ENCODE measurements at places on chromosomes 3 and 15. TPM values are rescaled to one million over a fixed set of nuclear protein-coding genes. Genes with fewer than 3 reads are reported as not detected.

DNA sequence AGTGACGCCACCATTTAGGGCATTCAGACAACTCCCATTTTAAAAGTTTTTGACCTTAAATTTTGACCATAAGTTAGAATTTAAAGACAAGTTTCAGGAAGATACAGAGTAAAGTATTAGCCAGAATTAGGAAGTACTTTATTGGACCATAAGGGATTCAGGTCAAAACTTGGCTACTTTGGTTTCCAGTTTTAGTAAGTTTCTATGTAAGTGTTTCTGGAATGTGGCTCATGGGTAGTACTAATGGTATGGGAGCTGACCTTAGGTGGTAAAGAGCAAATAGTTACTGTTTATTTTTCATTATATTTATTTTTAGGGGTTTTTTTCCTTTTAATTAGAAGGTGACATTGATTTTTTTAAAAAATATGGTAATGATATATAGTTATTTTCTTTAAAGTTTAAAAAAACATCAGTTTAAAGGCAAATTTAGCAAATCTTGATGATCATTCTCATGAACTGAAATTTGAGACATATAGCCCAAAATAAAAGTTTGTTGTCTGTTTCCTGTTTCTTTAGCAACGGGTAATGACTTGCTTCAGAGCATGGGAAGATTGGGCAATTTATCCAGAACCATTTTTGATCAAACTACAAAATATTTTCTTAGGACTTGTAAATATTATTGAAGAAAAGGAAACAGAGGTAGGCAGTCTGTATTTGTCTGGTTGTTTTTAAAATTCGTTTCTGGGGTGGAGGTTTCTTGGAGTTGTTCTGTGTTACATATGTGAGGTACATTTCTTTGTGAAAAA is 34.3 kb downstream of the U2SURP start:
- peak; percentile 8 for DNase-seq

GRCh38 chr3:76410762-76411281 is 625.5 kb upstream of the ZNF717 start:
- DNase-seq = no peak

- peak; percentile 14 for DNase-seq
Measured at GRCh38 chr3:88003115-88003755, 55.6 kb downstream of the CGGBP1 start.

GRCh38 chr15:73081321-73081958 is 29.2 kb downstream of the NEO1 start:
- peak; percentile 20 for DNase-seq

DNA sequence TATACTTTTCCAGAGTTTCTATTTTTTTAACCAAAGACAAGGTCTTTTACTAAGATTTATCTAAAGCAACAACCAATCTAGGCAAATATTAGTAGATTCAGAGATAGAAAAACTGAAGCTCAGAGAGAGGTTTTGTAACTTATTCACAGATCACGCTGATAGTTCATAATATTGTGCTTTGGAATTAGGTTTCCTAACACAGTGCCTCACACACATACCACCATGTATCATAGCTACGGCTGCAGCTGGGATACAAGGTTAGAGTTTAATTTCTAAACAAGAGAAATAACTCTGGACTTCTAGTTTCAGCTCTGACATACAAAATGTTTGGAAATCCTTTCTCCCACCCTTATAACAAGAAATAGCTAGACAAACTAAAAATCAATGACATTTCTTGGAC is 565.7 kb downstream of the PYDC2 start:
- DNase-seq = no peak

DNA sequence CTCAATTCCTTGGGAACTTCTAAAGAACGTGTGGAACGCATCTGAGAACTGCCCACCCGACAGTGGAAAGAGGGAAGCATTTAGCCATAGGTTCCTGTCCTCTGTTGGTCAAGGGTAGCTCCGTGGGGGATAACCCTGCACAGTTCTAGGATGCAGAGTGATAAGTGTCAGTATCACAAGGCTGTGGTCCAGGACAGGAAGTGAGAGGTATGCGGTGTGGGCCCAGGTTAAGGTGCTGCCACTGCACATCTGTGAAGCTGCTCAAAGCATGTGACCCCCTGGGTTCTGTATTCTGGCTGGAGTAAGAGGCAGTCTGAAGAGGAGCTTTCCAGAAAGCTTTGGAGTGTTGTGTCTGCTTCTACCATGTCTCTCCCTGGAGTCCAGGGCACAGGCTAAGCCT is 51.7 kb upstream of the HES1 start:
- no peak for DNase-seq

The CHMP2B gene
- 40.0 TPM for total RNA-seq

The DUOXA2 gene
- total RNA-seq = not detected

The CYP19A1 gene
- 0.49 TPM for total RNA-seq
